ENCODE measurements at places on chromosomes 5 and 9. TPM values are rescaled to one million over a fixed set of nuclear protein-coding genes. Genes with fewer than 3 reads are reported as not detected.

- no peak for DNase-seq
These were observed 107.8 kb downstream of the SMIM23 start for GRCh38 chr5:171893290-171893886.

DNA sequence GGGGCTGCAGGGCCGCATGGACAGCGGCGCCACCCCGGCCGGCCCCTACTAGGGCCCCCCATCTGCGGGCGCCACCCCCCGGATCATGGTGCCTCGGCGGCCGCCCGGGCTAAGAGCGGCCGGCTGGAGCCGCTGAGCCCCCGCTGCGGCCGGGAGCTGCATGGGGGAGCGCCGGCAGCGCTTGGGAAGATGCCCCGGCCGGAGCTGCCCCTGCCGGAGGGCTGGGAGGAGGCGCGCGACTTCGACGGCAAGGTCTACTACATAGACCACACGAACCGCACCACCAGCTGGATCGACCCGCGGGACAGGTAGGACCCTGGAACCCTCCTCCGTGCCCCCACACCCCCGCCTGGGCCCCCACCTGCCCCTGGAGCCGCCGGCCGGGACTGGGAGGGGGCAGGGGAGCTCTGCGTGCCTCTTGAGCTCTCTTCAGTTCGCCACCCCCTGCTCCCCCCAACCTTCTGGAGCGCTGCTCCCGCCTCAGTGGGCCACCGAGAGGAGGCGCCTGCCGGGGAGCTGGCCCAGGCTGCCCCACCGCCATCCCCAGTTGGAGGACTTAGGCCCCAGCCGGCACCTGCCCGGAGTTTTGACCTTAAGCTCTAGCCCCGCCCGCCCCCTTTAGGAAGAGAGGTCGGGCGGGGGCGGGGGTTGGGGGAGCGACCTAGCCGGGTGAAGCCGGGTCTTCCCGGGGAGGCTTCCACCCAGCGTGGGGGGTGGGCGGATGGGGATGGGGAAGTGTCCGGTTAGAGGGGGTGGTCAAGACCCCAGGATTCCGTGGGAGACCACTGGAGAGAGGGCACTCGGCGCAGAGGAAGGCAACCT lies 730 bp downstream of the WWC1 start:
- DNase-seq: no peak

DNA sequence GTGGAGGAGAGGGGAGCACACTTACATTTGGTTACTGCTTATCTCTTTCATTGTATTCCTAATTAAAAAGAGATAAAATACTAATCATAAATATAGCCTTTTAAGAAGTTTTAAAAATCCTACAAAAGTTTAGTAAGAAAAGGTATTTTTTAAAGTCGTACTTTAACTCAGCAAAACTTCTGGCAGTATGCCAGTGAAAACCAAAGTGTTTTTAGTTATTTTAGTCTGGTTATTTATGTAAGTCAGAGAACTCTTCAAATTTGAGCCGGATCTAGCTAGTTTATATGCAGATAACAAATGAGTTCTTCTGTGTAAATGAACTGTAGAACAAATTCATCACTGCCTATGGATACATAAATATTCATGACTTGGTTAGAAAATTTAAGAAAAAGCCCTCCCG lies 36.5 kb upstream of the ANKDD1B start:
- no peak for DNase-seq

GRCh38 chr5:158436271-158437065 lies 577.5 kb upstream of the CLINT1 start:
- DNase-seq: no peak

The SHLD3 gene
- total RNA-seq: 1.5 TPM

- DNase-seq: no peak
These were observed 123.4 kb downstream of the ARL15 start for GRCh38 chr5:54186912-54187445.

GRCh38 chr9:108834959-108835665 lies 20.7 kb downstream of the ACTL7B start:
- no peak for DNase-seq

DNA sequence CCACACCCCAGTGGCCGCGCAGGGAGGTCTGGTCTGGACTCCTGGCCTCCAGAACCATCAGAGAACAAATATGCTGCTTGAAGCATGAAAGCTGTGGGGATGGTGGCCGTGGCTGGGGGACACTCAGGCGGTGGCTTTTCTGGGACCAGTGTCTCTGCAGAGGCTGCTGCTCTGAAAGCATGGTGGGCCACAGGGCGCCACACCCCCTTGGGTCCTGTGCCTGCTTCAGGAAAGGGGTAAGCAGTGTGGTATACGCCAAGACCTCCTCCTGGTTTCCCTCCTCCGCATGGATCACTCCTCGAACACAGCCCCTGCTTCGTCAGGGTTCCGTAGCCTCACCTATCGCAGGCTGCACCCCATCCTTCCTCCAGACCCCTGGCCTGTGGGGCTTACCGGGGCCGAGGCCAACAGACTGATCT lies 19.7 kb upstream of the TERT start:
- DNase-seq: no peak

GRCh38 chr5:156526081-156526925 lies 199.3 kb downstream of the SGCD start:
- DNase-seq: no peak

DNA sequence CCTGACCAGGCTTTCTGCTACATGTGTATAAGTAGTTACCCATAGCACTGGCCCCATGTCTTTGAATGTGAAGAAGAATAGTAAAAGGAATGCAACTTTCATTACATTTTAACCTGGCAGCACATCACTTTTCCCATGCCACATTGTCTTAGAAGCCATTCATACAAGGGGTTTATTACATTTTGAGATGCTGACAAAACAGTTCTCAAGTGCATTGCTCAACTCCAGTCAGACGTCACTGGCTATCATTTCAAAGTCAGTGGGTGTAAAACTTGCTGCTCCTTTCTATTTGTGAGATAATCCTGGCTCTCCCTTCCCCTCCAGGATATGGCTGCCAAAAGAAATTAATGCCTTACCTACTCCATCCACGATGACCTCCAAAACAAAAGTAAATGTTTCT lies 97.0 kb upstream of the VCAN start:
- peak; percentile 78 for DNase-seq

The FOXD4L3 gene
- not detected for total RNA-seq

The CCDC187 gene
- total RNA-seq: not detected

GRCh38 chr5:136420168-136420898 lies 55.0 kb upstream of the TRPC7 start:
- no peak for DNase-seq

The ANKRD18A gene
- 1.3 TPM for total RNA-seq

DNA sequence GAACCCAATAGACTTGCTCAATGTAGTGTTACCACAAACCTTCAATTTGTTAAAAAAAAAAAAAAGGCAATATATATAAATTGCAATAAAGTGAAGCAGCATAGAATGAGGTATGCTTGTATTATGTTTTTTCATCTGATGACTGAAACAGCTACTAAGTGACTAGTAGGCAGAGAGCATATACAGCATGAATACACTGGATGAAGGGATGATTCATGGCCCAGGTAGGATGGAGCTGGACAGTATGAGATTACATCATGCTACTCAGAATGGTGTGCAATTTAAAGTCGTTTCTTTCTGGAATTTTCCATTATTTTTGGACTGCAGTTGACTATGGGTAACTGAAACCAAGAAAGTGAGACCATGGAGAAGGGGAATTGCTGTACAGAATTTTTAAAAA lies 161.2 kb downstream of the GNA14 start:
- DNase-seq: no peak

DNA sequence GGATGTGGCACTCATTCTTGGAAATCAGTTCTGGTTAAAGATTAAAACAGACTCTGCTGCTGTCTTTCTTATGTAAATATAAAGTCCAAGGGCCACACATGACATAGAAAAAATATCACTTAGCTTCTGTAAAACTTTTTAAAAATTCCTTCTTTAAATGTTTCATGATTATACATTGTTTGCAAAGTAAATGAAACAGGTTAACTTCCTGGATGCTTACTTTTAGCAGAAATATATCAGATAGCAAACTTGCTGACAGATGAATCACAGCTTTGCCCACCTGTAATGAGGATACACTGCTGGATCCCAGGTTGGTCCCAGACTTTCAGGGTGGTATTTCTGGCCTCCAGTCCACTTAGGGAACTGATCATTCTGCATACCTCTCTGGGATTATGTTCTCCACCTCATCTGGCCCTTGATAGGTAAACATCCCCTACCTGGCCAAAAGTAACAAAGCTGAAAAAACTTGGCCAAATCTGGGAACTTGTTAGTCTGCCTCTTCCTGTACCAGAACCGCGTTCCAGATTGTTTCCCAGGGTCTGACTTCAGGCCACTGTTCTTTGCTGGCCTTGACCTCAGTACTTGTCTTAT lies 340.5 kb downstream of the ADGRV1 start:
- no peak for DNase-seq

- no peak for DNase-seq
These were observed 1215.7 kb downstream of the MAT2B start for GRCh38 chr5:164721116-164721515.

The AFAP1L1 gene
- 45.6 TPM for total RNA-seq

The QSOX2 gene
- total RNA-seq: 3.2 TPM

DNA sequence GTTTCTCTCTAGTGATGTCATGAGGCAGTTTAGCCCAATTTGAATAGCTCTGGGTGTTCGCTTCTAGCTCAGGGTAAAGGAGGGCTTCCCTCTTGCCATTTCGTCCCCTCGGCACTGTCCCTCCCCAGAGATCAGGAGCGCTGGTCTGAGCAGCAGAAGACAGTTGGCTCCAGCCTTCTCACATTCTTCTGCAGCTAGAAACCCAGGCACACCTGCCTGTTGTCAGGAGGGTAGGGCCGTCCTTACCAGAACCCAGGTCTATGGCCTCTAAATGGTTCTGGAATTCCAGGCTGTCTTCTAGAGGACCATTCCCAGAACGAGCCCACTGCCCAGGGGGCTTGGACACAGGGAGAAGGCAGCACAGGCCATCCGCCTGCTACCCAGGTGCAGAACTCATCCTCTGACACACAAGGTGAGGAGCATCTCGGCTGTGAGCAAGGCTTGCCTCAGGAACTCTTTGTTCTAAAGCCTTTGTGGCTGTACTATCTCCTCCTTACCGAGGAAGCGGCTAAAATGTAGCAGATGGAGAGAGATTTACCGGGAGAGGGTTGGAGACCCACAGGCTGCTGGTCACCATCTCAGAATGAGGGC lies 255.6 kb upstream of the IRX2 start:
- DNase-seq: no peak

The DBN1 gene
- total RNA-seq: 47.2 TPM

The COMMD10 gene
- total RNA-seq: 43.6 TPM

DNA sequence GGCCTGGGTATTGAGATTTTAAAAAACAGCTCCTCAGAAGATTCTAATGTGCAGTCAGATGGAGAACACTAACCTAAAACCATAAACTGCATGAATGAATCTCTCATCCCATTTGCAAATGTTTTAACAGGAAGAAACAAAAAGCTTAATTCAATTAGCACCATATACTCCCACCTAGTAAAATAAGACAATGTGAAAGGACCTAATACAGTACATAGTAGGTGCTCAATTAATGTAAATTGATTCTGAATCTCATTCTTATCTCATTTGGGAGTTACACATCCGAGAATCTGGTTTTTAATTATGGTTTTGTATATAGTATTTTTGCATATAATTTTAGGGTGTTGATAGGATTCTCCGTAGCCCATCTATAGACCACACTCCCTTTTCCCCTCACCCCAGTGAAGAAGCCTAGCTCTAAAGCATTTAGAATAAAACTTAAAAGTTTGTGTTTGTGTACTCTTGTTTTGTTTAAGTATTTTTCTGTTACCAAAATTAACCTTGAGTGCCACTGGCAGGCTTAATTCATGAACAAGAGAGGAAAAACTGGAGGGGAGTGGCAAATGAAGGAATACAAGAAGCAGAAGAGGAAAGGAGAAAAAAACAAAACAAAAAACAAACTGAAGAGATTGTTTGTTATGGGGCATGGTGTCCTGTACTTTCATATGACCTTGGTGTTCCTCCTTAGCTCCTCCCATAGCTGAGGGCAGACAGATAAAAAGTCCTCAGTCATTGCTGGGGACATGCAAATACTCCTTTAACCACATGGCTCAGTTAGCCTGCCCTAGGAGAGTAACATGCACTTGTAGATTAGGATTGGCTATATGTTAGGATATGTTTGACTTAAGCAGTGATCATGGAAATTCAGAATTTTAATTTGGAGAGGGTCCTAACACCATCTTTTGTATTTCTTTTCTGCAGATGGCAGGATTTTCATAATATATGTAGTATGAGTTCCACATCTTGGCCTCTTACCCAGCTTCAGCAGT lies 1.2 kb downstream of the RNF14 start:
- DNase-seq: no peak

DNA sequence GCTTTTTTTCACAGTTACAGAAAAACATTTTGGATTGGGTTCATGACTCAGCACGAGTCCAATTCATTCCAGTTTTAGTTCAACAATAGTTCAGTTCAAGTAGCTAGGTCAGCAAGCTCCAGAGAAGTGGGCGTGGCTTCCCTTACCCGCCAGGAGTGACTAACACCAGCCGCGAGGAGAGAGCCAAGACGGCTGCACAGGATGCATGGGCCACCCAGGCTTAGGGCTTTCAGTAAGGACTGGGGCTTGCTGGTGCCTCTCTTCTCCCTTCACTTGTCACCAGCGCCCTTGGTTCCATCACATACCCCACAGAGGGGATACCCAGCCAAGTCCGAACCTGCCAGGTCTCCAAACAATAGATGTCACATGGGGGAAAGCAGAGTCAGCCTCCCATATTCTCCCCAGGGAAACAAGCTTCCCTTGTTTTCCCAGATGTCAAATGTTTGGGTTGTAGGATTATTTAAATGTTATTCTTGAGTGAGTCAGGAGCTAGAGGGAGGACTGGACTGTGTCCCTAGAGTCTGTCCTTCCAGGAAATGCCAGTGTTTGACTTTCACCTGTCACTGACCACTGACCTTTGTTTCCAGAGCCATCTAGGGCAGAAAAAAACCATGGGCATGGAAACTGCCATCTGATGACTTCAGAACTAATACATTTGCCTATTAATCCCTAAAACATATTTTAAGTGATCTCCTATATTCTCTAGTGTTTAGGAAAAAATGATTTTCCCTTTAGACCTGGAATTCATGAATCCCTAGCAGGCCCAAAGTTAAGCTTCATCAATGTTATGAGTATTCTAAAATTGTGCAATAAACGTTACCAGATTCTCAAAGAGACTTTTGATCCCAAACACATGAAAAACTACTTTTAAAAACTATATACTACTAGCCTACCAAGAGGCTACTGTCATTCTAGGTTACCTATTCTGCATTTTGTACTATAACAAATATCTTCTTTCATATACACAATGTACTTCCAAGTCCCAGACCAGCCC lies 51.9 kb downstream of the NIPAL4 start:
- peak; percentile 96 for DNase-seq

GRCh38 chr5:37214550-37214949 lies 34.6 kb downstream of the CPLANE1 start:
- no peak for DNase-seq

- DNase-seq: no peak
These were observed 255.9 kb downstream of the SAXO1 start for GRCh38 chr9:18776836-18777820.

- no peak for DNase-seq
These were observed 35.9 kb downstream of the RNF44 start for GRCh38 chr5:176501333-176501732.

DNA sequence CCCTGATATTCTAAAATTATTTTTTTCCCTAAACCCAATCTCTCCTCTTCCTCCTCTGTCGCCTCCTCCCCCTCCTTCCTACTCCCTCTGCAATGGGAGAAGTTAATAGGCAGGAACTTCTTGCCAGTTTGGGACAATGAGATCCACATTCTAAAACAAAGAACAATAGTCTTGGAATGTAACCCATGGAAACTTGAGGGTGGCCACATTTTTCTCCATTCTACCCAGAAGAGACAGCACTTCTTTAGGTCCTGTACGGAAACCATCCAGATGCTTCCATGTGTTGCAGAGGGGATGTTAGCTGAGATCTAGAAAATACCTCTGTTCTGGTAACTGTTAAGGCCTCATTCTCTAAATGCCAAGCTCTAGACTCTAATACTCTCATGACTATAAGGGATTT lies 10.0 kb downstream of the SPARC start:
- no peak for DNase-seq

GRCh38 chr5:67425514-67425913 lies 228.9 kb upstream of the CD180 start:
- DNase-seq: no peak
